ENCODE measurements at places on chromosomes 4 and X.

DNA sequence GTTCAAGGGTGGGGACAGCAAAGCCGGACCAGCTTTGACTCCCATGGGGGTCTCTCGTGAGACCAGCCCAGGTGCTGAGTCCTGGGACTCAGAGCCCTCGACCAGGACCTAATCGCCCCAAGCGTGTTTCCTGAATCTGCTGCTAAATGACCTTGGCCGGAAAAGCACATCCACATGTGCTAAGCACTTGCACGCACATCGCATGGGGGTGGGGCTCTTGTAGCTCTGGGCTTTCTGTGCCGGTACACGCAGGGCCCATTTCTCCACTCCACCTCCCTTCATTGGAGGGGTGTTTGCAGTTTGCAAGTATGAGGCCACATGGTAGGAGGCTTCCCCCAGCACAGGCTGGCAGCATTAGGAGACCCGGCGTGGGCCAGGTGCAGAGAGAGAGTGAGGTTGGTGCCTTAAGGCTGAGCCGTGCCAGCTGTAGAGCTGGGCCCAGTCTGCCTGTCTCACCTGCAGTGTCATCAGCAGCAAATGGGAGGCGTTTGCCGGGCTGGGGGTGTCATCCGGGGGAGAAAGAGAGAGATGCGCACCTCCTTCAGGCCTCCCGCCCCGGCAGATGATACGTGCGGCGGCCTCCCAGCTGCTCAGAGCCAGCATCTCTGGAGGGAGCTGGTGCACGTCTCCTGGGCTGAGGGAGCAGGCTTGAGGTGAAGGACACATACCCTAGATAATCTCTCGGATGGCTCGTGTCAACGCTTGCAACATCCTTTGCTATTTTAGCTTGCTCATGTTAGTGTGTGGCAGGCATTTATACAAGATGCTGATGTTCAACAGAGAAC is 45.2 kb upstream of the CLCN4 start:
- peak; percentile 35 for DNase-seq

DNA sequence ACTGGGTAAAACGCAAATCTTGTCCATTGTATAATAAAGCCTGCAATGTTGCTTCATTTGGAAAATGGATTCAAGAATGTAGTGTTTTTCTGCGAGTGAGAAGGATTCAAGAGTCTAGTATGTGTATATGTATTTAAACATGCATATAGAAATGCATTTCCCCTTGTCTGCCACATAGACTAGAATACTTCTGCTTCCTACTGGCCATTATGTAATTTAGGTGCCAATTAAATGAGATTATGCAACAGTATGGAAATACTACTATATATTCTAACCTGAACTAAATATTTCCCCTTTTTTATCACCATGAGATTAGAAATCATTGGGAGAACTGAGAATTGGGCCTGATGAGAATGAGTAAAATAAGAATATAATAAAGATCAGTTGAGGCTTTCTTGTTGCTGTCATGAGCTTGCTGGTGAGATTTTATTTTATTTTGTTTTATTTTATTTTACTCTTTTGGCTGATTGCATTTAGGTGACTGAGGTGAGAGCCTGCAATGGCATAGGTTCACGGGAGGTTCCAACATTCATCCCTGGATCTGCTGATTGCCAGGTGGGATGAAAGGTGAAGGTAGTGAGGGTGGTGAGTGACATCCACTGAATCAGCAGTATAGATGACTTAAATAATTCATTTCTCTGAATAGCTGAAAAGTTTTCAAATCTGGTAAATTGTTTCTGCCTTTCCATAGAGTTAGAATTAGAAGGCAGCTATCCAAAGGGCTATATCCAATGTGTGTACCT is 95.6 kb upstream of the SLC4A4 start:
- DNase-seq = no peak

DNA sequence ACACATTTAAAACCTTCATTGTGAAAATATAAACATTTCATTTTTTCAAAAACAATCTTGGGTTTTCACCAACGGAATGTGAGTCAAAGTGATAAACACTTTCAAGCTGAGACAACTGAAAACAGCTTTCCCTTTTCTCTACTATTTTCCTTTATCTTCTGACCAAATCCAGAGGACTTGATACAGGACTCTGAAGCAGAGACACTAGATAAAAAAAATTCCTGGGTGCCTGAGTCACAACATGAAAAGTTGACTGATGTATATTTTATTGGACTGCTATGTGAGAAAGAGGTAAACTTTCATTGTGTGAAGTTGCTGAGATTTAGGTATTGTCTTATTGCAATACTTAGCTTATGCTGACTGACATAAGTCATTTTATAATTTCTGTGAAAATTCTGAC is 411.2 kb downstream of the SPOCK3 start:
- DNase-seq = no peak

DNA sequence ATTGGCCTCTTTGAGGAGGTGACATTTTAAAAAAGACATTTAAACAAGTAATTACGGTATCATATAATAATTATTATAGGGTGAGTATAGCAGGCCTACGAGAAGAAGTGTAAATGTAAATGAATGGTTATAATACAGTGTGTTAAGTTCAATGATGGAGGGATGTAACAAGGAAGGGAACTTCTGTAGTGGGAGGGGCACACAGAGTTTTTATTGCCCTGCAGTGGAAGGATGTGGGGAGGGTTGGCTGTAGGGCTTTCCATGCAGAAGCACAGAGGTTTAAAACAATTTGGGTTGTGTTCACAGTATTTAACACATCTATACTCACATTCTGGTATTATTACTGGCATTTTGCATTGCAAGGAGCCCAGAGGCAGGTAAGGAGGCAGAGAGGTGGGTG is 41.1 kb downstream of the AFF1 start:
- no peak for DNase-seq

GRCh38 chrX:150690126-150690525 is 3.1 kb upstream of the MTMR1 start:
- no peak for DNase-seq

DNA sequence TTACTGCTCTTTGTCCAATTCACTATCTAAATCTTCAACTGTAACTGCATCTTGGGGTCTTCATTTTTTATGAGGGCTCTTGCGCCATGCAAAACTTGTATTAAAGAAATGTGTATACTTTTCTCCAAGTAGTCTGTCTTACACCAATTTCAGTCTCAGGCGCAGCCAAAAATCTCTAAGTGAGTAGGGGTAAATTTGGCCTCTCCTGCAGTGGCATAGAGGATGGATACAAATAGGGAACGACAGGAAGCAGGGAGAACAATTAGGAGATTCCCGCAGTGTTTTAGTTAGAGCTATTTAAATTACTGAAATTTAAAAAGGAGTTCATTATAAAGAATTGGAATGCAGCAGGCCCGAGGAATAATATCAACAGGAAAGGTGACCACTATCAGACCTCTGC is 30.2 kb downstream of the DMP1 start:
- no peak for DNase-seq

- DNase-seq = no peak
Observed at GRCh38 chrX:138008281-138008680, 442.4 kb downstream of the ZIC3 start.

DNA sequence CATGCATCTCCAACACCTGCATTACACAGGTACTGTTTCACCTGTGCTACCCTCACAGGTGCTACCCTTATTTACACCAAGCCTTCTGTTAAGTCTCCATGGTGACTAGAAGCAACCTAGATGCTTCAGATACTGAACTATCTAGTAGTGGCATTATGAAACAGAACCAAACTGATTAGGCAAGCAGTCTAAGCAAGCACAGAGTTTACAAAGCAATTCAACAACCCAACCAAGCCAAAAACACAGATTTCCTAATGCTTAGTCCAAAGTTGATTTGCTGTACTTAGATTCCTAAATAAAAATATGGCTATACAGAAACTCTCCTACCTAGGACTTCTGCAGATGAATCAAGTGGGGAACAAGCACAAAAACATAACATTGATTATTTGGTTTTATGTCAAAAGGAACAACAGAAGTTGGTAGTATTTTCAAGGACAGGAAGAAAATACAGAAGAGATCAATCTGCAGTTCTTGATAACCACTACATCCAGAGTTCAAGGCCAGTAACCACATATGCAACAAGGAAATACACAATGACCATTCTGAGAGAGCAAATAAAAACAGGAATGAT is 3.2 kb downstream of the TAPT1 start:
- no peak for DNase-seq

- no peak for DNase-seq
Observed at GRCh38 chr4:165774326-165774725, 98.7 kb upstream of the TLL1 start.

DNA sequence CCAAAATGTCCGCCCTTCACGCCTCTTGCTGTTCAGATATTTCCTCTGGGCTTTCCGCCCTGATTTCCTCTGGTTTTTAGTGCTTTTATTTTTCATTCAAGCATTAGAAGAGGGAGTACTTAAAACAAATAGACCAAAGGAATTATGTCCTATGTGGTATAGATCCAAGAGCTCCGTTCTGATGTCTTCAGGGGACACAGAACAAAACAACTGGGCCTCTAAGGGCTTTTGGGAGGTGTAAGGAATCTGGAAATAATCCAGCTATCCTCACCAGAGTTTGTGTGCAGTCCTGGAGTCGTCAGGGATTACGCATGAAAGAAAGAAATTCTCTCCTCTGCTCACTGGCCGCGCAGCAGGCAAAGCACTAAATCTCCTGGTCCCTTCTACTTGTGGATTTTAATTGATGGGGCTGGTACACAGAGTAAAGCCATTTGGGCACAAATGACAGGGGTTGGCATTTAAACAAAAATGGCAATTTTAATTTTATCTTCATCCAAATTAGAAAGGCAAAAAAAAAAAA is 999.2 kb downstream of the ADGRL3 start:
- DNase-seq = no peak

GRCh38 chrX:104325213-104325585 is 70.5 kb upstream of the ESX1 start:
- no peak for DNase-seq

GRCh38 chr4:6444582-6444981 is 27.8 kb downstream of the PPP2R2C start:
- DNase-seq = no peak

DNA sequence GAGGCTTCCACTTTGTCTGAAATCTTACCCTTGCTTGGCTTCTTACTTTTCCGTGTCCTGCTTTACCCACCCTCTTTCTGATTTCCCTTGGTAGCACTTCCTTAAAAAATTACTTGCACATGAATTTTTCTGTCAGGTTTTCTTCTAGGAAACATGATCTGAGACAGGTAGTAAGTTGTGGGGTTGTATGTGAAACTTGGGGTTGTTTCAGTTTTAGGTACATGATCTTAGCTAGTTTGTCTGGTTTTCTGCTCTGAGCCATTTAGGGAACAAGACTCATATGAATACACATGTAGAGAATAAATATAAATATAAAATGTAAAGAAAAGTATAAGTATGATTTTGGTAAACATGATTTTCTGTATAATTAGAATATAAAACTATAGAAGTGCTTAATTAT is 17.4 kb upstream of the ARMCX2 start:
- DNase-seq = no peak

- DNase-seq = no peak
Observed at GRCh38 chrX:15882704-15883539, 28.3 kb upstream of the AP1S2 start.

GRCh38 chr4:1187182-1187581 is 14.8 kb upstream of the SPON2 start:
- DNase-seq = no peak

- no peak for DNase-seq
Observed at GRCh38 chr4:96913441-96914080, 1073.7 kb downstream of the PDHA2 start.

- no peak for DNase-seq
Observed at GRCh38 chr4:18106620-18107019, 85.1 kb upstream of the LCORL start.

GRCh38 chrX:80810365-80810978 is 795 bp upstream of the BRWD3 start:
- DNase-seq = no peak

- no peak for DNase-seq
Observed at GRCh38 chr4:14868426-14869395, 133.6 kb upstream of the CPEB2 start.

DNA sequence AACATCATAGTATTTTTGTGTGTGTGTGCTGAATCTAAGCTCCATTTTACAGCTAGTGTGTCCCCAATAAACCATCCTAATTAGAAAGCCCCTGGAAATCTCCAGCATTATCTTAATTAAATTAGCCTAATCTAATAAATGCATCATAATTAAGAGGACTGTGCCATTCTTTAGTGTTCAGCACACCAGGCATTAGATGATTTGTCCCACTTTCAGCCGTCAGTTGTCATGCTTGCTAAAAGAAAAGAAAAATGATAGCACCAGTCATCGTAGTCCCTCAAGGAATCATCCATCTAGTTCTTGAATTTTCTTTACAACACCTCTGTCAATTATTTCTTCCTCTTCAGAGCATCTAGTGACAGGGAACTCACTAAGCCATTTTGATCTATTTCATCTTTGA is 155.9 kb downstream of the PALLD start:
- no peak for DNase-seq

GRCh38 chrX:12080265-12080664 is 58.0 kb upstream of the FRMPD4 start:
- DNase-seq = no peak

GRCh38 chrX:39855748-39856129 is 242.0 kb downstream of the BCOR start:
- peak; percentile 64 for DNase-seq

DNA sequence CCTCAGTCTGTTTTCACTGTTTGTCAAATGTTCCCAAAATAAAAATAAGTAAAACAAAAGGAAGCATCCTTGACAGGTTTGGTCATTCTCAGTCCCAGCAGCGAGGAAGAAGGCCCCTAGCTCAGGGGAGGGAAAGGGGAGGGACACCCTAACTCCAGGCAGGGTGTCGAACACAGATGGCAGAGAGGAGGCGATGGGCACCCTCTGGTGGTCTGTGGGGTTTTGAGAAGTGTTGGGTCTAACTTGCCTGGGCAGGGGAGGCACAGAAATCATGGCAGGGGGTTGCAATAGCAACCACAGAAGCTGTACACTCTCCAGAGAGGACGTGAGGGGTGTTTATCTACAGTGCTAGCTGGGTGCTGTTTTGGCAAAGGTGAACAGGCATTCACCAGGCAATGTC is 229.8 kb upstream of the SFRP2 start:
- no peak for DNase-seq

DNA sequence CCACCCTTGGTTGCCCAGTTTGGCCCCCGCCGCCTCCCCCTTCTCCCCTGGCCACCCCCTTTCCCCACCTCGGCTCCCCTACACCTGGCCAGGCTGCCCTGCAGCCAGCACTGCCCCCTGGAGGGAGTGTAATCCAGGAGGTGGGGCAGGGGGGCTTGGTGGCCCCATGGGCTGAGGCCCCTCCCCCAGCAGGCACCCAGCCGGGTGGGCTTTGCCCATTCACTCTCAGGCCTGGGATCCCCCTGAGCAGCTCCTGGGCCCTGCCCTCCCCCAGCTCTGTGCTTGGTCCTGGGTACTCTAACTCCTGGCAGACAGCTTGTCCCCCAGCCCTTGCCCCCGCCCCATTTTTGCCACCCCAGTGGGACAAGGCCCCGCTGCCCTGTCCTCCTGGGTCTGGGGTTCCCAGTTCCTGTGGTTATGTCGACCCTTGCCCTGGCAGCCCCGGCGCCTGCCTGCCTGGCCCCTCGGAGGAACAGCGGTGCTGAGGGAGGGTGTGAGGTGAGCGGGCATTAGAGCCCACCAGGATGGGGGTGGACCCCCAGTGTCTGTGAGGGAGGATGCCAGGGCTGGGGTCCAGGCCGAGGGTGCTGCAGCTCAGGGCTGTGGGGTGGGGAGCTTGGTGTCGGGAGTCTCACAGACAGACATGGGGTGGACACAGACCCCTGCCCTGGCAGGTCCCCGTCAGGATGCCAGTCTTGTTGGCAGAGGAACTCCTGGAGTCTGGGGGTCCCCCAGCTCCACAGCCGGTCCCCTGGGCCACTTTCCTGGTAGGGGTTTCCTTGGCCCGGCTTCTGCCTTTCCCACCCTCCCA is 10.2 kb downstream of the NAT8L start:
- no peak for DNase-seq

- DNase-seq = no peak
Observed at GRCh38 chrX:136691028-136691809, 43.3 kb downstream of the CD40LG start.
